ENCODE measurements at places on chromosomes 7 and 10.
A peak's percentile ranks its signal among the peaks of the same experiment; 100 is the strongest.

DNA sequence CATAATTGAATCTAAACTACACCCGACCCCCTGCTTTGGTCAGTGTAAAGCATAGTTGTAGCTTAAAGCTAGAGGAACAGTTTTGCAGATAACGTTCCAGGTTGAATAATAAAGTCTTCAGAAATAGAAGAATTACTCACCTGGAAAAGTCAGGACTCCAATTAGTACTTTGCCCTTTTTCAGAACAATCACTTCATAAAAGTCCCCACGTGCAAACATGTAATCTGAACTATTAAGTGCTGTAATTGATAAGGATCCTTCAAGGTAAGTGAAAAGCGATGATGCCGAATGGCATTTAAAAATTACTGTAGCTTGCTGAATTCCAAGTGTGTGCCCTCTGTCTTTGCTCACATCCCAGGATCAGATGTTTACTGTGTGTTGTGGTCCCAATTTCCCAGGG lies 53.6 kb upstream of the INSYN2A start:
- DNase-seq = no peak

GRCh38 chr7:138460176-138460648 lies at the start of gene TRIM24:
Gene TRIM24, plus strand, starts transcription at chr7:138460259. Its CDS starts 290 bp downstream, at chr7:138460549.
- peak; percentile 83 for DNase-seq

DNA sequence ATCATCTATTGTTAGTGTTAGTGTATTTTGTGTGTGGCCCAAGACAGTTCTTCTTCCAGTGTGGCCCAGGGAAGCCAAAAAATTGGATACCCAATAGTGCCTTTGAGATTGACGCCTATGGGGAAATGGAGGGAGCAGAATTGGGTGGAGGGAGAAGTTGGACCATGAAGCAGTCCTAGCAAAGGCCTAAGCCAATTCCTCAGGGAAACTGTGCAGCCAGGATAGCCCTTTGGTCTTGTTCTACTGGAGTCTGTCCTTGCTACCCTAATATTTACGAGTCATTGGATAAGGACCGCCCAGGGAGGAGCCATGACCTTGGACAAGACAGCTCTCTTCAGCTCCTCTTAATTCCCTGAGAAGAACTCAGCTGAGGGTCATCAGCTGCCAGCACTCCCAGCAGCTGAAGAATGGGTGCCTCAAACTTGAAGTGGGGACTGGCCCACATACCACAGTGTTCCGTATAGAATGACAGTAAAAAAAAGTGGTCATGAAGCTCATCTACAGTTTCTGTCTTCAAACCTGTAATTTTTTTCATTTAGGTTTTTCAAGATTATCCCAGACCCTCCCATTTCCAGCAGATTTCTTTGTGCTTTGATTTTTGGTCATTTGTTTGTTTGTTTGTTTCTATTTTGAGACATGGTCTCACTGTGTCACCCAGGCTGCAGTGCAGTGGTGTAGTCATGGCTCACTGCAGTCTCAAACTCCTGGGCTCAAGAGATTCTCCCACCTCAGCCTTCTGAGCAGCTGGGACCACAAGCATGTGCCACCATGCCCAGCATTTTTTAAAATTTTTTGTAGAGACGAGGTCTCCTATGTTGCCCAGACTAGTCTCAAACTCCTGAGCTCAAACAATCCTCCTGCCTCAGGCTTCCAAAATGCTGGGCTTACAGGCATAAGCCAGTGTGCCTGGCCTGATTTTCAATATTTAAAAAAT lies 81.2 kb downstream of the C1GALT1 start:
- DNase-seq = no peak

DNA sequence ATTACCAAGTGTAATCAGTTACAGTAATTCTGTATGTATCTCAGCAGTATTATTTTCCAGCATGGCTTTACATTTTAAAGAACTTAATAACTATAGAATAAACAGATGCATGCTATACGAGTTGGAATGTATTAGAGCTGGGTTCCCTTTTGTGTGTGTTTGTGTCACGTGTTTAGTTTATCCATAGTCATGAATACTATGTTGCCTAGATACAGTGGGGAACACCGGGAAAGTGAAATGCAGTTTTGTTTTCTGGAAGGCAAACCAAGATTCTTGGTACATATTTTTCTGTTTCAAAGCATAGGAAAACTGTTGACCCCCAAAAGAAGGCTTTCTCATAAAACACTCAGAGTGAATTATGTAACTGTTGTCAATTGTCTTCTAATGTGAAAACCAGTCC lies 119.0 kb downstream of the FANK1 start:
- DNase-seq = no peak

- DNase-seq = no peak
These were observed 167.5 kb downstream of the SEPTIN7 start for GRCh38 chr7:35968140-35968940.

DNA sequence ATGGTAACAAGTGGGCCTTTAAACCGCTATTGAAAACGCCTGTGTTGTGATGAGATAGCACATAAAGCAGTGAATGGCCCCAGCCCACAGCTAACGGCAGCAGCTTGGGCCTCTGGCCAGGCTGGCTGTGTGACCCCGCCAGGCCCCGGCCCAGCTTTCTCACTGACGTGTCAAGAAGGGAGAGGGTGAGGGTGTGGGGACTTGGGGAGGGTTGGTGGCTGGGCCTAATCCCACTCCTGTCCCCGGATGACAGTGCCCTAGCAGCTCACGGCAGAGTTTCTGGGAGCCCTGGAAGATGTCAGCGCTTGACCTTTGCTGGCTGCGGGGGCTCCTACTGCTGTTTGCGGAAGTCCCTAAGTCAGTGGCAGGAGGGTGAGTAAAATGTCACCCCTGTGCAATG lies 88.9 kb upstream of the SHH start:
- no peak for DNase-seq

GRCh38 chr10:131930150-131930549 lies 29.3 kb downstream of the PPP2R2D start:
- no peak for DNase-seq

Data from GM12864 (cell line).